Testis (tissue), 5 donors: ENCODE measurements at places on chromosomes 16 and 17. TPM values are rescaled to one million over a fixed set of nuclear protein-coding genes. Genes with fewer than 3 reads are reported as not detected.
A peak's percentile ranks its signal among the peaks of the same experiment; 100 is the strongest.

DNA sequence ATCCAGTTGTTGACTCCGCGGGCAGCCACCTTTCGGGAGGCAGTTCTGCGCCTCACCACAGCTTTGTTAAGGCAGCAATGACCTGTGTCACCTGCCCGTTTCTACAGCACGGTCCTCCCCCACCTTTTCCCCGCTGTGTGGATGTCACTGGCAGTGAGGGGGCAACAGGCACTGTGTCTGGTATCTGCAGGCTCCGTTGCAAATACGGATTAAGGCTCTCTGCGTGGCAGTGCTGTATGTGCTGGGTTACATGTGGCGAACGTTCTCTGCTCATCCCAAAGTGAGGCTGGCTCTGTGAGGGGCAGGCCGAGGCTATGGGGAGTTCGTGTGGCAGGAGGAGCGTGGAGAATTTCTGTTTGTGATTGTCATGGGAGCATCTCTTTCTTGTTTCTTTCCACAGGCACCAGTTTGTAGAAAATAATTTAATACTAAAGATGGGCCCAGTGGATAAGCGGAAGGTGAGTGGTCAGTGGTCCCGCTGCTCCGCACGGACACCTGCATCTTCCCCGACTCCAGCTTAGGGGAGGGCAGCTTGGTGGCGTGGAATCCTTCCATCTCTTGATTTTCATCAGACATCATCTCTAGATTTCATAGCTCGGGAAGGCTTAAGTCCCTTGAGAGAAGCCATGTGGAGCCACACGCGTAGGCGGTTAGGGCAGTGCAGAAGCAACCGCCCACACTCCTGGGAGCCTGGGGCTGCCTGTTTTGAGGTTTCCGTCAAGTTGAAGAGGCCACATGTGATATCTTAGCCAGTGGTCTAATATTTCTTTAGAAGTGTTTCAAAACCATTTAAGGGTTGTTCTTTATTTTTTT lies 57.8 kb downstream of the PDPK1 start:
- no peak for DNase-seq

- DNase-seq = no peak
Measured at GRCh38 chr17:57269598-57270255, 13.4 kb downstream of the MSI2 start.

DNA sequence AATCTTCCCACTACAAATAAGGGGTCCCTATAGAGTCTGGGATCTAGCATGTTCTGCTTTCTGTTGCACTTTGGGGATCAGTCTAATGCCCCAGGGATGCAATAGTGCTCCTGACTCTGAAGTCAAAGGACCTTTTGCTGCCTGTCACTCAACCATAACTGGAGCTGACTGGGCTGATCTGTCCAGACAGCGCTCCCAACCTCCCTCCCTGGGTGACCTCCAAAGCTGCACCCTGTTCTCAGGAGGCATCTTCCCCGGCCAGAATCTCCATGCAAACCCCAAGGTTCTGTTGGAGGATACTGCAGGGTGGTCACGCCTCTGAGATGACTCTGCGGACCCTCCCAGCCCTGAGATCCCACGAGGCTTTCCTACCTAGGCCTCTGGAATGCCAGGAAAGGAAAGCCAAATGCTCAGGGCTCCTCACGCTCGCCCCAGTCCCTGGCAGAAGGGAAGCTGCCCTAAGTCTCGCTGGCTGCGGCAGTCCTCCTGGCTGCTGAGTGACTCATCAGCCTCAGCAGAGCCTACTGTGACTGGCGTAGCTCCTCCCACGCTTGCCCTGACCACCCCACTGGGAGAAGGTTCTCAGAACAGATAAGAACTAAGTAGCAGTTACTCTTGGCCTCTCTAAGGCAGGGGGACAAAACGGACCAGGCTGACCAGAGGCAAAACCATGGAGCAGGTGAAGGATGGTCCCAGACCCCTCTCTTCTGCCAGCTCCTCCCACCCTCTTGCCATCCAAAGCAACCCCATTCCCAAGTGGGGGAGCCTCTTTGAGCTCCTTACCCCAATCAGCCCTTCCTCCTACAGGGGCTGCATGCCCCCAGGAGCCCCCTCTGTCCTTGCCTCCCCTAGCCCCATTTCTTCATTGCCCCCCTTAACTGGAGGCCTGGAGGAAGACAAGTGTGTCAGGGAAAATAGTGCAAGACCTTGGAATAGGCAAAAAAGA lies 124.1 kb upstream of the TNRC6C start:
- peak; percentile 82 for DNase-seq

DNA sequence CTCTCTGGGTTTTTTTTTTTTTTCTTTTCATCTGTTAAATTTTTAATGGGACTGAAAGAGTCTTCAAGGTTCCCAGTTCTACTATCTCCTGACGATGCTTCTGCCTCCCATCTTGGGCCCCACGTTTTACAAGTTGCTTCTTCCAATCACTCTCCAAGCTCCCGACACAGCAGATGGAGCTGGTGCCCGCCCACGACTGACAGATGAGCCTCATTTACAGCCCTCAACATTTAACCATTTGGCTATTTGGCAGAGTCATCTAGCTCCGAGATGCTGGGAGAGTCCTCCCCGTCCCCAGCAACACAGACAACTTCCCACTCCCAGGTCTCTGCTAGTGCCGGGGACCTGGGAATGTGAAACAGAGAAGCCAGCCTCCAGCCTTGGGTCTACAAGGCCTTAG lies 276.9 kb downstream of the SHISA9 start:
- DNase-seq = no peak

DNA sequence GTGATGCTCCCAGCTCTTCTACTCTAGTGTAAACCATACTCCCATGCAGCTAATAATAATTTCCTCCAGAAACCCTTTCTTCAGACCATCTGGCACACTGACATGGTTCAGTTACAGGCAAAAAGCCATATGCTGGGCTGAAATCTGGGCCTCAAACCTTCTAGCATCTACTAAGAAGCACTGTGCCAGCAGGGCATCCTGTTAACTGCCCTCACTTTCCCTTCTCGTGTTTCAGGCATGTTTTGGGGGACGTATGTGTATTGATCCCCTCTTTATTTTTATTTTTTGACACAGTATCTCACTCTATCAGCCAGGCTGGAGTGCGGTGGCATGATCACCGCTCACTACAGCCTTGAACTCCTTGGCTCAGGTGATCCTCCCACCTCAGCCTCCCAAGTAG lies 33.3 kb downstream of the STAT5A start:
- no peak for DNase-seq

- DNase-seq = no peak
Measured at GRCh38 chr17:77479372-77480198, 338.8 kb downstream of the SEC14L1 start.

DNA sequence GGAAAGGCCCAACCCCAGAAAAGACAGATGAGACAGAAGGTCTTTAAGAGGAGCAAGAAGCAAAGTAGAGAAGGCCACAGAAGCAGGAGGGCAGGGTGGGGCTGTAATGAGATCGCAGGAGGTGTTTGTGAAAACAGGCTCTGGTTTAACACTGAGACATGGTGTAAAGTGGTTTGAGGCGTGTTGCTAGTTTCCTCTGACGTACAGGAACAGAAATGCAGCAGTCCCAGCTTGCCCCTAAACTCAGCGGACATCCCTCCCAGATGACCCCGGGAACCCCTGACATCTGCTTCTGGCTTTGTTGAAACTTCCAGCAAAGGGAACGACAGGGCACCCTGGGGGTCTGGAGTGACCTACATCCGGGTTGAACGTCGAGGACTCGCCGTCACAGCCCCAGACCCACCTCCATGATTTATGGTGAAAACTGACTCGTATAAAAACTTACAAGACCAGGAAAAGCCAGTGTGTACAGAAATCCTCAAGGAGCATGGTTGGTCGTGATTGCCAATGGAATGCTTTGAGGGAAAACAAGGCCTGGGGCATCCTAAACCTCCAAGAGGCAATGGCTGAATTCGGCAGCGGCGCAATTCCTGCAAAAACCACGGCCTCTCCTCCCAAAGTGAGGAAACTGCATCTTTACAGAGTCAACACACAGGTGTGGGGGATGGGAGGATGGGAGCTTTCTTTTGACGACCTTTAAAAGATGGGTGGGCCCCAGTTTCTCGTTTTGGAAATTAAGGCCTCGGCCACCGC lies 25.8 kb downstream of the LITAF start:
- no peak for DNase-seq

DNA sequence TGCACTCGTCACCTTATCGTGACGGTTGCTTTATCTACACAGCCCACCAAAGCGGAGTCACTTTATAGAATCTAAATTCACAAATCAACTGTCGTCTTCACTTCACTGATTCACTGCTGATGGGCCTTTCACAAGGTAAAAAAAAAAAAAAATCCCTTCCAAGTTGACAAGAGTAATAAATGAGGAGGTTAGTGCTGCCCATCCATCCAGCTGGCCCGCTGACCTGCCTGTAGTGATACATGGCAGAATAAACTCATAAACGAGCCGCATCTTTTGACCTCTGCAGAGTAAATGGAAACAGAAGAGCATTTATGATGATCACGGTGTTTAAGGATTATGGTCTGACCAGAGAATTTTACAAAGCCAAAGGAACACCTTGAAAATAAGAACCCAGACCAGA lies 227.3 kb upstream of the IRX5 start:
- DNase-seq = no peak

GRCh38 chr16:20880867-20881502 lies 19.2 kb downstream of the DCUN1D3 start:
- no peak for DNase-seq

Gene GP1BA
- 0.88 TPM for polyA plus RNA-seq

Gene UMOD
- 0.99 TPM for polyA plus RNA-seq

Gene C17orf58
- 13.5 TPM for polyA plus RNA-seq

Gene TBX4
- 3.2 TPM for polyA plus RNA-seq
